Trophoblast cell (in vitro differentiated cells and primary cell): ENCODE measurements at places on chromosomes 5 and 9.

DNA sequence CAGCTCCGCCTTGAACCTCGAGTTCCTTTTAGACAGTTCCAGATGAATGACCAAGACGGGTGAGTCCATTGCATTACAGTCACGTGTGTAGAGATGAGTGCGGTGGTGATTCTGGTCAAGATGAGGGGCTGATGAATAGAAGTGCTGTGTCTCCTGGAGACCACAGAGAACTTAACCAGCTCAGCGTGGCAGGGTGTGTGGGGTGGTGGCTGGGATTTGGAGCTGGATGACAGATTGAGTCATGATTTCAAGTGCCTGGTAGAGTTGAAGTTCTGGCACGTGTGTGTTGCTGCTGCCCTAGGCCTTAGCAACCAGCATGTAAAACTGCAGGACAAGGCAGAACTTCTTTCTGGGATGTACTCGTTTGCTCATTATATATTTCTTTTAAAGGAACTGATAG lies 53.3 kb downstream of the PRRC2B start:
- no peak for DNase-seq

DNA sequence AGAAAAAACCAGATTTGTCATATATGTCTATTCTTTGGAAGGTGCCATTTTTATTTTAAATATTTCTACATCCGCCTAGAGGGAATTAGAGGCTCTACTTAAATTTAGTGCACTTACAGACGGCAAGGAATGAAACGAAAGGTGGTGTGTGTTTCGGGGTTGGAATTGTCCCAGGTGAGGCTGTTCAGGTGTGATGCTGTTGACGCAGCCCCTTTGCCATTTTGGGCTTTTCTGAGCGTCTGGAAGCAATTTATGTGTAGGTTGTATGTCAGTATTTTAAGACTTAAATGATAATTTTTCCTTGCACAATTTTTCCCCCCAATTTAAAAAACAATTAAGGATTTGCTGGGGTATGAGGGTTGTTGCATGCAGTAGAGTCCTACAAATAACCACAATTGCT lies 2.0 kb downstream of the TENT4A start:
- no peak for DNase-seq

- no peak for DNase-seq
Observed at GRCh38 chr9:504921-505740, 290.5 kb downstream of the DOCK8 start.

DNA sequence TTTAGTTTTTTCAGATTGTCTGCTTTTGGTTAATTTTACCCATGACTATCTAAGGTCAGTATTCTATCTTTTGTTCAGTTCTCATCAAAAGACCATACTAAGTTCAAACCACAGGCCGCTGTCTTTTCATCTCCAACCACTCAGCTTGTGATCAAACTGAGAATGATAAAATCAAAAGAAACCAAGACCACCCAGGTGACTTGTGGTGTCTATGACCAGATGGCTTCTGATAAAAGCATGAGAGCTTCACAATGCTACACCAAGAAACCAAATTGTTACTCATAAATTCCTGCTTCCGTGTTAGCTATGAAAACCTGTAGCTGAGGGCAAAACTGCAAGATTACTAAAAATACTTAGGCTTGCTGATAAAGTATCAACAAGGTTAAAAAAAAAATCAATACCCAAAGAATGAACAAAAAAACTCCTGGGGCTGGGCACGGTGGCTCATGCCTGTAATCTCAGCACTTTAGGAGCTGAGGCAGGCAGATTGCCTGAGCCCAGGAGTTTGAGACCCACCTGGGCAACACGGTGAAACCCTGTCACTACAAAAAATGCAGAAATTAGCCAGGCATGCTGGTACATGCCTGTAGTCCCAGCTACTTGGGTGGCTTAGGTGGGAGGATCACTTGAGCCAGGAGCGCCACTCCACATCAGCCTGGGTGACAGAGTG lies 25.8 kb upstream of the GPX8 start:
- peak; percentile 46 for DNase-seq

GRCh38 chr5:126462239-126463014 lies 39.2 kb downstream of the GRAMD2B start:
- no peak for DNase-seq

DNA sequence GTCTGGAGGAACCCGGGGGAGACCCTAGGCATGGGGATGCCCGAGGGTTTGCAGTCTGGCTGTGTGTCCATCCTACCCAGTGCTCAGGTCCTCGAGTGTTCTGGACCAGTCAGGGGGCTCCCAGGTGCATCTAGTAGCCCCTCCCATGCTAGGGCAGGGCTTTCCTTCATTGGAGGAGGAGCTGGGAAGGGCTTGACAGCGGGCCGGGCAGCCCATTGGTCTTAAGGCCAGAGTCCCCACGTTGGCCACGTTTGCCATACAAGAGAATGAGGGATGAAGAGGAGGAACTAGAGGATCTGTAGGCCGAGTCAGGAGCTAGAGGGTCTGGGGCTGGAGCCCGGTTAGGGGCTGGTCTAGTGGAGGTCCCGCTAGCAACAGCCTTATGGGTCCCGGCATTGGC lies 37.3 kb upstream of the CTSV start:
- no peak for DNase-seq

DNA sequence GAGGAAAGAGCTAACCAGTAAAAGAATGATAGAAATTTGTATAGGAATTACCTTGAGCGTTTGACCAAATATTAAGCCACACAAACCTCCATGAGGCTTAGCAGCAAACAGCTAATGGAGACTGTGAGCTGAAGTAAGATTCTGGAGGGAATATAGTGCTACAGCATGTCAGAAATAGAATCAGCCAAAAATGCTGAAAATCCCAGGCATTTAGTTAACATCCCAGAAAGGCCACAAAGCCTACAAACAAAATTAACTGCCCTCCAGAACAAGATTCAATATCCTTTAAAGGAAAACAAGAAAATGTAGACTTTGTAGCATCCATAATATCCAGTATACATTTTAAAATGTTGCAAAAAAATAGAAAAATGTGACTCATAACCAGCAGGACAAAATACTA lies 257.8 kb upstream of the TUSC1 start:
- DNase-seq = no peak

GRCh38 chr5:160097991-160098390 lies 21.3 kb downstream of the PWWP2A start:
- no peak for DNase-seq

GRCh38 chr9:17978773-17979172 lies 399.9 kb downstream of the SH3GL2 start:
- no peak for DNase-seq

GRCh38 chr9:95197692-95198271 lies 119.7 kb downstream of the FANCC start:
- DNase-seq = no peak

- no peak for DNase-seq
Observed at GRCh38 chr5:88258636-88259035, 10.0 kb downstream of the TMEM161B start.

GRCh38 chr5:101163088-101163487 lies 260.0 kb upstream of the ST8SIA4 start:
- DNase-seq = no peak

- no peak for DNase-seq
Observed at GRCh38 chr5:171137768-171138525, 171.1 kb upstream of the TLX3 start.

DNA sequence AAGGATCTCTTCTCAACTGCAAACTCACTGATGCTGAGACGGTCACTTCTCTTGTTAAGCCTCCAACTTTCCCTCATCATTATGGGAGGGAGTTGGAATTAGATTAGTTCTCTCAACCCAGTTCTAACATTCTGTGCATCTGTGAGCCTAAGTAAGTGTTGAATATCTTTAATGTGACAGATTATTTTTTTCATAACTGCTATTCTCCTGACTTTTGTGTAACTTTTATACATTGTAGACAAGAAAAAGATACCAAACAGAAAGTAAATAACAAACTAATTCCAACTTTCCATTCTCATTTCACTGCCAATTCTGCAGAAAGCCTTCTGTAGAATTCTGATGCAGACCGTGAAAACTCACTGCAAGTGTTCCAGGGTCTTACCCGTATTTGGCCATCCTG lies 813.5 kb downstream of the TLE4 start:
- no peak for DNase-seq

DNA sequence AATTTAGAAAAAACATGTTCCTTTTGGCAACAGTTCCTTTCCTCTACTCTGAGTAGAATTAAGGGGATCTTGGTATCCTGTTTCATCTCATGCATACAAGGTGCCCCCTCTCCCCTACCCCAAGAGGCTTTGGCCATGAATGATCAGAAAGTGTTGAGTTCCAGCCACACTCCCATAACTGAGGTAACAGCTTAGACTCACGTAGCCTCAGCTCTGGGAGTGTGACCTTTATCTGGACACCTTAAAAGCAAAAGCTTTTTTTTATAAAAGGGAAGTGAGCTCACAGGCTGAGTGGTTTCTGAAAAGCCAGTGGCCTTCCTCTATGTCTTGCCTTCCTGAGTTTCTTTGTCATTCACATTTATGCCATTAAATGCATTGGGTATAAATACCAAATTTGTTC lies 900 bp upstream of the HAVCR2 start:
- DNase-seq = no peak

GRCh38 chr5:168239325-168239724 lies 52.1 kb upstream of the WWC1 start:
- DNase-seq = no peak

GRCh38 chr5:123476731-123477130 lies 35.2 kb upstream of the CSNK1G3 start:
- DNase-seq = no peak

GRCh38 chr9:126397056-126397455 lies 70.4 kb downstream of the MVB12B start:
- no peak for DNase-seq

- no peak for DNase-seq
Observed at GRCh38 chr5:154483654-154484392, 5.8 kb upstream of the HAND1 start.

DNA sequence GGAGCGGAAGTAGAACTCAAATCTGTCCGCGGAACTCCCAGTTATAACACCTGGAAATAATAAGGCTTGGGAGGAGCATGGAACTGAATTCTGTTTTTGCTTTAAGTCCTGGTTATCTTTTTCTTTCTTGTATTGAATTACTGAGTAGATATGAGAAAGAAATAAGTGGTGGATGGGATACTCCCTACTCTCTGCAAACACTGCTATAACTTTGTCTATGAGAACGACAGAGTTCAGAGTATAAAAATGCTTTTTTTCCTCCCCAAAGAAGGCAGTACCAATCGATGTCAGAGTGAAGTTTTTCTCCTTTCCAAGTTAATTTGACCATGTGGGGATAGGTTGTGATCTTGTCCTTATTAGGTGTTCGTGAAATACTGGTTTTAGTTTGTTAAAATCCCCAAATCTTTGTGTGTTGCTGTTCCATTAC lies 1.2 kb downstream of the RIC1 start:
- DNase-seq = no peak
